ENCODE measurements at places on chromosomes 3 and 15.

- DNase-seq: no peak
These were observed 61.7 kb downstream of the FSIP1 start for GRCh38 chr15:39720621-39721611.

- no peak for DNase-seq
These were observed 64.4 kb upstream of the ACAN start for GRCh38 chr15:88738796-88739195.

- no peak for DNase-seq
These were observed 44.0 kb downstream of the ANP32A start for GRCh38 chr15:68776477-68777270.

GRCh38 chr15:58690703-58691102, 58.8 kb downstream of the ADAM10 start:
- DNase-seq: no peak

DNA sequence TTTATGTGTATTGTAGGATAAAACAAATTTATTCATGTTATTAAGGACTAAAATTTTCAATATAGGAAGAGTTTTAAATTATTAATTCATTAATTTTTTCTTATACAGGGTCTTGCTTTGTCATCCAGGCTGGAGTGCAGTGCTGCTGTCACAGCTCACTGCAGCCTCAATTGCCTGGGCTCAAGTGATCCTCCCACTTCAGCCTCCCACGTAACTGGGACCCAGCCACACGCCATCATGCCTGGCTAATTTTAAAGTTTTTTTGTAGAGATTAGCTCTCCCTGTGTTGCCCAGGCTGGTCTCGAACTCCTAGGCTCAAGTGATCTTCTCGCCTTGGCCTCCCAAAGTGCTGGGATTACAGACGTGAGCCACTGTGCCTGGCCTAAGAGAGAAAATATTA, 14.7 kb downstream of the CCNB2 start:
- DNase-seq: no peak

- peak; percentile 90 for DNase-seq
These were observed 2.2 kb downstream of the SNX22 start for GRCh38 chr15:64153480-64154367.

DNA sequence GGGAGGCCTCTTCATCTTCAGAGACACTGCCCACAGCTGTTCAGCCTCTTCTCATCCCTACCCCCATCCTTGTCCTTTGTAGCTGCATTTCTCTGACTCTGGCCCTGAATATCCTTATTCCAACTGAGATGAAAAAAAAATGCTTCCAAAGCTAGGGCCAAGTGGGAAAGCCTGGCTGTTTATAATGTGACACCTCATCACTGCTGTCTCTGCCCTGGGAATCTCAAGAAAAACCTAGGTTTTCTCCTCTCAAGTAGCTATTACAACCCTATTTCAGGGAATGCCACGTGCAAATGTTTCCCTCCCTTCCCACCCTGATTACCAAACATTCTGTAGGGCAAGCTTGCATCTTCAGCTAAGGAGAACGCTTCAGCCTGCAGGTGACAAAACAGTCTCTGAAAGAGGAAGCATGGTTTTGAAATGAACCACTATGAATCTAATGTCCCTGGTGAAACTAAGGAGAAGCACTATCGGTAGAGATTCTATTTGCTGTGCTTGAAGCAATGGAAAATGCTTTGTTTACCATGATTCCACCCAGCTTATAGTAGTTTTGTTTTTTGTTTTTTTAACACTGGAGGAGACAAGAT, 65.4 kb downstream of the USF3 start:
- no peak for DNase-seq

- peak; percentile 39 for DNase-seq
These were observed 39.0 kb upstream of the IGF1R start for GRCh38 chr15:98609144-98609852.

DNA sequence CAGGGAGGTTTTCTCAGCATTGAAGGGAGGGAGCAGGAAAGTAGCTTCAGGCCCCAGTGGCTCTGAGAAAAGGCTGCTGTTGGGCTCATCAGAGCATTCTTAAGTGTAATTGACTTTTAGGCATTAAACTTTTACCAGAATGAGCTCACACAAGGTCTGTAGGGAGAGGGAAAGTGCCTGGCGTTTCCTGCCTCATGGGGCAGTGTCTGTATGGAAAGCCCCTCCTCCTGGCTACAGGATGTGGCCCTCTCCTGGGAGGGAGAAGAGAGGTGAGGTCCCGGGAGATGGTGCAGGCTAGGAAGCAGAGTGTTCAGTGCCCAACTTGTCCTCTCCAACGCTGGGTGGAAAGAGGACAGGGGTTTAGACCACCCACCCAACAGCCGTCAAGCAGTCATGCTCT, 21.3 kb upstream of the SCN10A start:
- DNase-seq: no peak

All from G401 (cell line).